NCI-H1694 (cell line): ENCODE measurements at places on chromosomes 16 and 17.

GRCh38 chr17:10600571-10600970, 51.1 kb upstream of the MYH2 start:
- no peak for DNase-seq

DNA sequence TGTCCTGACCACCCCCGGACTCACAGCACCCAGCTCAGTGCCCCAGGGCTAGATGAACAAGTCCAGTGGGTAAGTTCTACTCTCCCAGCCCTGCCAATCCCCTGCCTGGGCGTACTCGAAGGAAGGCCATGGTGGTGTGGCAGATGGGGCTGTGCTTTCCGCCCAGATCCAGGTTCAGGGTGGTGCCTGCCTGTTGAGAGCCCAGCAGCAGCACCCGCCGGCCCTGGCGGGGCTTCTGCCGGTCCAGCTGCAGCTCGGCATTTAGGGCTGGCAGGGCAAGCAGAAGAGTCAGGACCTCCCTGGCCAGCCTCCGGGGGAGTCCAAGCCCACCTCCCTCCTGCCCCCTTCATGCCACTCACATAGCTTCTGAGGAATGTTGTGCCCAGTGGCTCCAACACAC, 9.6 kb downstream of the ITGA2B start:
- no peak for DNase-seq

DNA sequence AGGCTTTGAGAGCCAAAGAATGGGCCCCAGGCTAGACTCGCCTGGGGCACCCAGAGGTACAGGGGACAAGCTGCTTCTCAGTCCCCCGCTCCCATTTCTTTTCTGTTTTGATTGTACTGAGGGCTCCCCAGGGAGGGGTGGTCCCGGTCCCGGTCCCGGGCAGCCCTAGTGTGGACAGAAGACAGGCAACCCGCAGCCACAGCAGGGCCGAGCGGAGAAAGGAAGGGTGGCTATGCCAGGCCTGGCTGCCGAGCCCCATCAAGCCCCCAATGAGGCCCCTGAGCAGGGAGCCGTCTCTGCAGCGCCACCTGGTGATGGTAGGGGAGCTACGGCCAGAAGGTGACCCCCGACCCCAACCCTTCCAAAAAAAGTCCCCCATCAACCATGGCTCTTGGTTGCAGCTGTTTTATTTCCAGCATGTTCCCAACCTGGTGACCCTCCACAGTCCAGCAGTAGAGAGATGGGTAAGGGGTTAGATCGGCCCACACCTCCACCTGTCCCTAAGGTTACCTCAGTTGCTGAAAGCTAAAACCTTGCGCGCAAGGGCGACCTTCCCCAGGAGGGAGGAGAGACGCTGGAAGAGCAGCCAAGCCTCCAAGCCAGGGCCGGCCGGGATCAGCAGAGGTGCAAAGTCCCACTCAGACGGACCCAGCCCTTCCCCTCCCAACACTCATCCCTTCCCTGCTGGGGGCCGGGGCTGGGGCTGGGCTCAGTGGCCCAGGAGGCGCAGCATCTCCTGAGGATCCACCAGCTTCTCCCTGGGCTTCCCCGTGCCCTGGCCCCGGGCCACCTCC, 2.6 kb upstream of the GRIN2C start:
- DNase-seq: peak; percentile 63

DNA sequence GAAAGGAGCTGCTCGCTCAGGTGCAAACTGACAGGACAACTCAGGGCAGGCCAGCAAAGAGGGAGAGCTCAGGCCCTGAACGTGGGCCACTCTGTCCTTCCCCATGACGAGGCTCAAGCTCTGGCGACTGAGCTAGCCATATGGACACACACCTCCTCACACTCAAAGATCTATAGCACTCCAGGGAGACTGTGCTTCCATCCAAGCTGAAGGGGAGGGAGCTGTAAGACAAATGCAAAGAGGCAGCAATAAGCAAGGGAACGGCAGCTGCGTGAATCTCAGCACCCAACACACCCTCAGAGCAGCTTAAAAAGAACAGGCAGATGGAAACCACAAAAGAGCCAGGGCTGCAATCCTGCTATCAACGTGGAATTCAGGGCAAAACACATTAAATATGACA, 13.5 kb downstream of the NUDT16L1 start:
- no peak for DNase-seq

DNA sequence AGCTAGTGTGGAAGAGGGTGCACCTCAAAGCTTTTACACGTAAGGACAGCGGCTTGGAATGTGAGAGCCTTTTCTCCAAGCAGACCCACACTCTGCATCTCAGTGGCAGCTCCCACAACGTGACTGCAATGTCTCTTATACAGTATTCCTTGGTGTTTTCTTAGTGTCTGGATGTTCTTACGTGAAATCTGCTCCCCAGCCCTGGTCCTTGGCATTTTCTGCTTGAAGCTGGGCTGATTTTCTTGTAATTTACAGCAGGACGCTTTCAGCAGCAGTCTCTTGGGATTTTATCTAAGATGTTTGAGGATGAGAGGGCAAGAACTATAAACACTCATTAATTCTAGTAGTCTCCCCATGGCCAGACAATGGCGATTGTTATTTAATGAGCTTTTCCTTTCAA, 12.1 kb upstream of the POLR3E start:
- no peak for DNase-seq

- DNase-seq: no peak
Measured at GRCh38 chr16:9199311-9199710, 107.9 kb downstream of the HAPSTR1 start.

DNA sequence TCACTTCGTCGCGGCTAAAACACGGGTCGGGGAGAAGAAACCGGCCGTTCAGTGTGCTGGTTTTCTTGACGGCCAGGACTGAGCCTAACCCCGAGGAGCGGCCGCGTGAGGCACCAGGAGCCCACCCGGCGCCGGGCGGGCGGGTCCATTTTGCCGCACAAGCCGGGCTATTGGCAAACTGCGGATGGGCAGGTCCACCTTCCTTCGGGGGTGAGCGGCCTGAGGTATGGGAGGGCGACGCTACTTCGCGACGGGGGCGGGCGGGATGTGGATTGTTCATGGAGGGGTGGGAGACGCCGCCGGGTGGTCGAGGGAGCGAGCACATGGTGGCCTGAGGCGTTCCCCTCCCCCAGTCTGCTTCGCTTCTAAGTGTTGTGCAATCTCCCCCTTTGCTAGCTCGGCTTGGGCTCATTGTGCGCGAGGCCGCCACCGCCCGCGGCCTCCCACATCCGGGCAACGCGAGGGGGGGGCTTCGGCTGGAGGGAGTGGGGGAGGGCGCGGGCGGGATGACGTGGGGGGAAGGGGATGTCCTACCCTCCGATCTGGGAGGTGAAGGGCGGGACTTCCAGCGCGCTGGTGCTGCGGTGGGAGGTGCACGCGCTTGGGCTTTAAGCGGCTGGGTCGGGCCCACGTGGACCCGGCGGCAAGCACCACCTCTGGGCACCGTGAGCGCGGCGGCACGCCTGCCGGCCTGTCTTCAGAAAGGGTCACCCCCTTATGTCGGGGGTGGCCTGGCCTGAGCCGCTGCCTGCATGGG, 5.9 kb upstream of the CD68 start:
- peak; percentile 74 for DNase-seq

GRCh38 chr16:11405331-11406176, 60.3 kb downstream of the RMI2 start:
- DNase-seq: no peak

- no peak for DNase-seq
Measured at GRCh38 chr17:37327341-37328090, 48.3 kb upstream of the C17orf78 start.
